Endothelial cell of umbilical vein (primary cell): ENCODE measurements at places on chromosomes 12 and 14.

- DNase-seq = no peak
These were observed 29.1 kb upstream of the ANO6 start for GRCh38 chr12:45186762-45187161.

- DNase-seq = no peak
These were observed 26.9 kb downstream of the TBX3 start for GRCh38 chr12:114656906-114657596.

GRCh38 chr12:106994579-106995220 is 7.8 kb upstream of the MTERF2 start:
- no peak for DNase-seq

DNA sequence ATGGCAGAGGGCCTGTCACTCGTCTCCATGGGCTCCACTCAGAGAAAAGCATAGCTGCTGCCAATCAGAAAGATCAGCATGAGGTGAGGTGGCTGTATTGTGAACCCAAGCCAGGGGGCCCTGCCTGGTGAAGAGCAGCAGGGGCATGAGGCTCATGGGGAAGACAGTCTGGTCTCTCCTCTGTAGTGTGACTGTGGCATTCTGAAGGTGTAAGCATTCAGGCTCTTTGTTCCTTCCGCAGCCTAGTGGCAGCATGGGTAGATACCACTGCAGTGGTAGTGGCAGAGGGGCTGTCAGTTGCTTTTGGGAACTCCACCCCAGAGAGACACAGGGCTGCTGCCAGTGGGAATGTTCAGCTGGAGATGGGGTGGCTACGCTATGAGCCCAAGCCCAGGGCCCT is 5.1 kb upstream of the CLEC4D start:
- no peak for DNase-seq

DNA sequence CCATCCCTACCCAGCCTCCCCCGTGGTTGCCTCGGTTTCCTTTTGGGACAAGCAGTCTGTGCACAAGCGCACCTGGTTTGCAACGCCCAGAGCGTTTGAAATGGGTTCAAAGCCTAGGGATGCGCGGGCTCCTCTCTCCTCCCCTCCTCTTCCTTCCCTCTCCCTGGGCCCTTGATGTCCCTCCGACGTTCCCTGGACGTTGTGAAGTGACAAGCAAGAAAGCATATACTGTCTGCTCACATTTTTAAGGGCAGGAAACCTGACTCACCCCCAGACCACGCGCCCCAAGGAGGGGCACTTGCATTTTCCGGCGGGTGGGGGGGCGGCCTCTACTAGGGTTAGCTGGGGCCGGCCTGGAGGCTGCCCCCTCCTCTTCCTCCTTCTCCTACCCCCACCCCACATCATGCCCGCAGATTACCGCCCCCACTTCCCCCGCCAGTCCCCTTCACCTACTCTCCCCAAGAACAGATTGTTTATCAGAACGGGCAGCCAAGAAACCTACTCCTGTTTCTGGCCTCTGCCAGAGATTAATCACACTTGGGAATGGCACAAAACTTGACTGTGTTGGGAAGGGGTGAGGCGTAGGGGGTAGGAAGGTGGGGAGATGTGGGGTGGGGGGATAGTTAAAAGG is 9.5 kb upstream of the IRF2BPL start:
- peak; percentile 58 for DNase-seq

DNA sequence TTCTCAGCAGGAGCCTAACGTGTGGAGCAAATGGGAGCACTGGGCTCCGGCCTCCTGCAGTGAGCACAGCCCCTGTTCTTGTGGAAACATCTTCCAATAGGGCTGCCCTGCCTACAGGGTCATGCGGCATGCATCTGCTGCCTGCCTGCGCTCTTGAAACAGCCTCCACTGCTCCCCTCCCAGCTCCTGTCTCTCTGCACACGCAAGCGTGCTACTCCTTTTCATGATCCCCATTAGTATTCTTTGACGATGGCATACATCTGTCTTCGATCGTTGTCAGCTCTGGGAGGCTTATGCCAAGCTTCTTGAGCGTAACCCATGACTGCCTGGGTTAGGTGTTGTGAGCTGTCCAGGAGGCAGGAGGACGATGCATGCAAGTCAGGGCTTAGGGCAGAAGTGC is 23.1 kb downstream of the NTF3 start:
- no peak for DNase-seq

- DNase-seq = no peak
These were observed 38.1 kb upstream of the TRAF3 start for GRCh38 chr14:102739190-102739469.

GRCh38 chr12:79737875-79738718 is 47.3 kb upstream of the PAWR start:
- DNase-seq = peak; percentile 80

DNA sequence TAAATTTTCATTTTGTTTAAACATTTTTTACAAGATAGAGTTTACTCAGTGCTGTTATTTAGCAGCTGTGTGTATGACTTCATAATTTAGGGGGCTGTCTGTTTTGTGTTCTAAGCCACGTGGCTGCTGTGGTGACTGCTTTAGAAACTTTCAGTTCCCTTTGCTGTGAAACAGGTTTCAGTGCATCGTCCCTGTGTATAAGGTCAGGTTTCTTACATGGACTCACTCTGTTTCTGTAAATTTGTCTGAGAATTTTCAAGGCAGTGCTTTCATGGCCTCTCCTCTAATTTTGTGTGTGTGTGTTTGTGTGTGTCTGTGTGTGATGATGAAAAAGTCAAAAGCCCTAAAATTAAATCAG is 32.4 kb downstream of the BICD1 start:
- DNase-seq = peak; percentile 39

GRCh38 chr12:123261196-123261595 is 10.5 kb downstream of the CDK2AP1 start:
- DNase-seq = no peak

GRCh38 chr14:56491299-56492285 is 88.0 kb upstream of the TMEM260 start:
- DNase-seq = peak; percentile 68

GRCh38 chr12:60752589-60752988 is 1156.8 kb downstream of the SLC16A7 start:
- DNase-seq = no peak

DNA sequence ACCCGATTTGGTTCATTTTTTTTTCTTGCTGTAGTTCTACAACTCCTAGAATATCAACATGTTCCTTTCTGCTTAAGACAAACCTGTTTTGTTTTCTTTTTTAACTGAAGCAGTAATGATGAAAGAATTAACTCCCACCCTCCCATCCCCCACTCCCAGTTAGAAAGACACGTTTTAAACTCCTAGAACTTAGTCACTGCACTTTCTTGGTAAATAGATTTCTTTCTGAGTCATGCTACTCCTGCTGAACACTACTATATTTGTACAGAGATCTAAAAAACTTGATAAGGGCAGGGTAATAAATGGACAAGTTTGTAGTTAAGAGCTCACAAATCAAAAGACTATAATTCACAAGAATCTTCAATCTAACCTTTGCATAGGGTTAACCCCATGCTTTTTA is 118.9 kb upstream of the PTPRB start:
- peak; percentile 10 for DNase-seq

GRCh38 chr12:116427200-116427930 is 131.8 kb upstream of the MAP1LC3B2 start:
- no peak for DNase-seq

GRCh38 chr12:91194500-91194899 is 11.9 kb upstream of the DCN start:
- DNase-seq = no peak

- no peak for DNase-seq
These were observed 7.5 kb downstream of the SLC8A3 start for GRCh38 chr14:70181276-70181675.

GRCh38 chr14:71550367-71550766 is 381.9 kb upstream of the RGS6 start:
- no peak for DNase-seq

DNA sequence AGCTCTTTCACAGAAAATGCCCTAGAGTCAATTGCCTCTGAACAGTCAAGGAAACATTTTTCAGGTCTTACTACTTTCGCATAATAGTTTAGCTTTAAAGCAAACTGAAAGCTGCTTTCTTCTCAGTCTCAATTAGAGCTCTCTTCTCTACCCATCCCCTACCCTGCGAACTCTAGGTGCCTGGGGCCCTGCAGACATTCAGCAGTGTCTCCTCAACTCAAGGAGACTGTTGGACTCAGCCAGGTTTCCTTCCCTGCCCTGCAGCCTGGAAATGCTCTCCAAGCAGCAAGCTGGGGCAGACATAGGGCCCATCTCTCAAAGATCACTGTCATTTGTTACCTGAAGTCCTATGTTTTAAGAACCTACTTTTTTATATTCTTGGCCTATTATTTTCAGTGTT is 312.5 kb upstream of the PRICKLE1 start:
- DNase-seq = no peak

DNA sequence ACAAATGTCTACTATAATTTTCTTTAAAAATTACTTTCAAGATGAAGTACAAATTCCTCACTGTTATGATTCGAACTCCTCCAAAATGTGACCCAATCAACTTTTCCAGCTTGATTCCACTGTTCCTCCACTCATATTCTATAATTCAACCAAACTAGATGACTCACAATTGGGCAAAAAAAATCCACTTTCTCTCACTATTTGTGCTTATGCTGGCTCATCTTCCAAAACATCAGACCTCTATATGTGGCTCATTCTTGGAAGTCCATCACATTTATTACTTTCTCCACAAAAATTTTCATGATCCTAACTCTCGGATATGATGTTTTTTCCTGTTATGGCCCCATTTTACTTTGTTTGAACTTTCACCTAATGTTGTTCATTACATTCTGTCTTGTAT is 26.9 kb upstream of the RXYLT1 start:
- DNase-seq = no peak

DNA sequence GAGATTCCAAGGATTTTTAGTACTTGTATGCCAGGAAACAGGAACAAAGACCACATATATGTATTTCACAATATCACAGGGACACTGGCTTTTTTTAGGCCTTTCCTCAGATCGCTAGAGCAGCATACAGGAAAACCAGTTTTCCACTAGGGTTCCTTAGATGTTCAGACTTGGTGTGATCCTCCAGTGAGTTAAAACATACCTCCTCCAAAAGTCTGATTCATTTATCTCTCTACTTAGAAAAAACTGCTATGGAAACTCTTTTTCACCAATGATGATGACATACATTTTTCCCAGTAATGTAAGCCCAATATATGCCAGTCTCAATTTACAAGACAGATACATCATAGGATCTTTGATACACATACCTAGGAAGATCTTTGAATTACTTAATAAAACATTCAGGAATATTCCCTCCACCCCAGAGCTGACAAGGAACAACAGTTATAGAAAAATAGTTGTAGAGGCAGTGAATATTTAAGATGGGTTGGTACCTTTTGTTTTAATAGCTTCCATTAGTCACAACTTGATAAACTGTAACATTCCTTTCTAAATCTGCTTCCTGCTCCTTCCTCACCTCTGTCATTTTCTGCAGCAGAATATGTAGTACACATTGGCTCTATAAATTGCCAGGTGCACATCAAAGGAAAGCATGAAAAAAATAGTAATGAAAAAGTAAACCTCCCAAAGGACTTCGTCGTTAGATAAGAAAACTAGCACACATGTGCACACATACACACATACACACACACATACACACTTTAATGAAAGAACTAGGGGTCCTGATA is 27.5 kb downstream of the BCAT1 start:
- DNase-seq = peak; percentile 83

- DNase-seq = no peak
These were observed 7.1 kb downstream of the CCER1 start for GRCh38 chr12:90947869-90948268.

DNA sequence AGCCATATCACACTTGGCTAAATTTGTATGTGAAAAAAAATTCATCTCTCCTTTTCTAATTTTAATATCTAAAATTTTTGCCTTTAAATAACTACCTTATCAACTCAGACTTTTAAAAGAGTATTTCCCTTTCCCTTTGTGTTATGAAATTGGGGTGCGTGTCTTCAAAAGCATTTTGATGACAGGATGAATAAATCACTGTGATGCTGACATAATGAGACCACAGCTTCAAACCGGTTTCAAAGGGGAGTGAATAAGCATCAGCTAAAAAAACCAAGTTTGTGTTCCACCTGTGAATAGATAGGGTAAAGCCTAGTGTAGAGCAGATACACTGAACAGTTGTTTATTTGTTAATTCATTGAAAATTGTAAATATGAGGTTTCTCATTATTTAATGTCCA is 85.0 kb downstream of the LGR5 start:
- no peak for DNase-seq

DNA sequence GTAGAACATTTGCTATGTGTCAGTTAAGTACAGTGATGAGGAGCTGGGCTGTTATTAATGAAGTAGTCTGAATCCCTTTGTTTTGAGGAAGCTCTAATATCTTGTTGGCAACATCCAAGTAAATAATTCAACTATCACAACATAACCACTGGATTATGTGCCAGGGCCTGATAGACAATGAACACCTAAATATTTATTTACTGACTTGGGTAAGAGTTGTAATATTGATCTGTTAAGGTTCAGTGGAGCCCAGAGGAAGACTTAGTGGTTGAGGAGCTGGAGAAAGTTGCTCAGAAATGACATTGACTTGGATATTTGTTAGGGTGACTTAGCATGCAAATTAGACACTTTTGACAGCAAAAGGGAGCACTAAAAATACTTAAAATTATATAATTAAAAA is 26.8 kb downstream of the DERA start:
- no peak for DNase-seq

DNA sequence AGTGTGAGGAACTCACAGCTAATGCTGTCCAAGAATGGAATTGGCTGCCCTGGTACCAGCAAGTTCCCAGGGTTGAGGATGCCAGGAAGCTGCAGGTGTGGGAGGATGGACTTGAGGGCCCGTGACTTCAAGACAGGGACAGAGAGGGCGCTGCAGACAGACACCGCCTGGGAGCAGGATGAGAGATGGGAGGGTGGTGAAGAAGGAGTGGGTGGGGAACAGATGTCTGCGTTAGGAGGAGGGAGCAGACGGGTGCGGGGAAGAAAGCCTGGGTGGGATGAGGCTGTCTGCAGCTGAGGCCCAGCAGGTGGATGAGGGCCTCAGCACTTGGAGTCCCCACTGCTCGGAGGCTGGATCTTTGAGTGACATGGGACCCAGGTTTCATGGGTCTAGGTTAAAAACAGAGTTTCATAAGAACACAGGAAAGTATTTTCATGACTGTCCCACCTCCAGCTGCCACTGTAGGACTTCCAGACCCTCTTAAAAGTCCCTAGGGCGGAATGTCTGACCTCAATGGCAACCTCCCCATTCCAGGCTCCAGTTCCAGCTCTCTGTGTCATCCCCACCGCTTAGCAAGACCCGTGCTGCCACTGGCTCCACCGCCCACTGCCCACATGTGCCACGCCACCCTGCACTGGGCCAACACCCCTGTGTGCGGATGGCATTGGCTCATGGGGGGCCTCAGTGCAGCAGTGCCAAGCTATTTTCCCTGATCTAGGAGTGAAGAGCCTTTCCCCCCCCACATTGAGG is 70.3 kb upstream of the SCN8A start:
- DNase-seq = no peak

GRCh38 chr14:70919774-70920173 is 12.5 kb downstream of the PCNX1 start:
- peak; percentile 89 for DNase-seq

- DNase-seq = peak; percentile 73
These were observed 45.7 kb upstream of the VASH1 start for GRCh38 chr14:76715511-76716081.
